M059J (cell line): ENCODE measurements at places on chromosomes 1 and 21. TPM values are rescaled to one million over a fixed set of nuclear protein-coding genes. Genes with fewer than 3 reads are reported as not detected.
A peak's percentile ranks its signal among the peaks of the same experiment; 100 is the strongest.

- DNase-seq = peak; percentile 68
Measured at GRCh38 chr1:178055779-178056471, 38.0 kb upstream of the RASAL2 start.

DNA sequence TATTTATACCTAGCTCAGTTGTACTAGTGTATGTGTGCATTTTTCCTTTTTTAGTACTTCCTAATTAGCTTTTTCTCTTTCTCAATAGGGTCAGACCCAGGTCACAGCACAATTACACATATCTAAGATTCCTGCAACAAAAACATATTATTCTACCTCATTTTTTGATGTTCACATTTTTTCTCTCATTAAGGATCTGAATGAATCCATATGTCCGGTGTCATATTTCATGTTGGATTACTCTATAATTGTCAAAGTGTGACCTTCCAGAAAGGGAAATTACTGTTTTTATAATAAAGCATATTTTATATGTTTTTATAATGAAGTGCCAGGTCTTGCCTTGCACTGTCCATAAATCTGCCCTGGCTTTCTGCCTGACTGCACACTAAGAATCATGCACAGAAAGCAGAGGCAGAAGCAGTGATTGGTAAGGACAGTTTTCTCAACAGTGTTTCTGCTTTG is 143.7 kb downstream of the KCNT2 start:
- peak; percentile 70 for DNase-seq

The LHX8 gene
- 1.5 and 1.6 TPM in 2 replicates for total RNA-seq

DNA sequence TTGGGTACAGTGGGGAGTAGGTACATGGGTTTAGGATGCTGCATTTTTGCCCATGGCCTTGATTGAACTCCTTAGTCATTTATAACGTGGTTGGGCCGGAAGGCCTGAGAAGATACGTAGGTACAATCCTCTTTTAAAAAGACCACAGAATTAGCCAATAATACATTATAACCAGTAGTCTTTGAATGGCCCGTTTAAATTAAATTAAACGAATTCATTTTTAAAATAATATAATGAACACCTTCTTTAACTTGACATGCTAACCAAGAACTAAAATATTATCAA is 20.1 kb upstream of the ADAR start:
- no peak for DNase-seq

- DNase-seq = no peak
Measured at GRCh38 chr1:210776712-210777111, 357.2 kb downstream of the KCNH1 start.

The GNG4 gene
- 0.32 and 0.52 TPM in 2 replicates for total RNA-seq

The TDRD5 gene
- not detected in 2 replicates for total RNA-seq

- DNase-seq = no peak
Measured at GRCh38 chr1:179313004-179313403, 19.4 kb downstream of the SOAT1 start.

DNA sequence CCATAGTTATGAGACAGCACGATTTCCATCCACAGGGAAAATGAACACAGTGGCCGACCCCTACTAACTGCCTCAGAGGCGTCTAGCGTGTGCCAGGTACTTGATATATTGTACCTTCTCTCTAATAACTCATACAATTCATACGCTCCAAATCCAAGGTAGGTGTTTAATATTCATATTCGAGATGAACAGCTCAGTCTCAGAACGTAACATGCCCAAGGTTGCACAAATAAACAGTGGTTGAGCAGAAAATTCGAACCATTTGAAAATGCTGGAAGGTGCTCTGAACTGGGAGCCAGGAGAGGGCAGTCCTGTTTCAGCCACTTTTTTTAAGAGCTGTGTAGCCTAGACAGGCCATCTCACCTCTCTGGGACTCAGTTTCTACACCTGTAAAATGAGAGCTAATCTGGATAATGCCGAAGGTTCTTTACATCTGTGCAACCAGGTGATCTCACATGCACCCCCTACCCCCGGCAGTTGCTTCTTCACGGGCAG is 7.9 kb downstream of the SLC45A3 start:
- DNase-seq = no peak

DNA sequence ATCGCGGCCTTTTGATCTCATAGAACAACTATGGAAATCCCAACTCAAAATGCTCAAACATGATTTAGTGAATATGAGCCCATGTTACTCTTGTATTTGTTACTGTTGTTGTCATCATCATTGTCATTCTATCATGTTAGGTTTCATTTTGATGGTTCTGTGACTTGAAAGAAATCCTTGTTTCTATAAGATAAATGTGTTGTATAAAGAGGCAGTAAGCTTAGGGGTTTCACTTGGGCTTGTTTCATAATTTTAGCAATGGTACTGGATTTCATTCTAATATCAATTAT is 15.3 kb upstream of the GBP5 start:
- no peak for DNase-seq

The CR1L gene
- 3.6 TPM in 1 of 2 replicates, not detected in the other for total RNA-seq

The CLCA4 gene
- total RNA-seq = not detected in 2 replicates

DNA sequence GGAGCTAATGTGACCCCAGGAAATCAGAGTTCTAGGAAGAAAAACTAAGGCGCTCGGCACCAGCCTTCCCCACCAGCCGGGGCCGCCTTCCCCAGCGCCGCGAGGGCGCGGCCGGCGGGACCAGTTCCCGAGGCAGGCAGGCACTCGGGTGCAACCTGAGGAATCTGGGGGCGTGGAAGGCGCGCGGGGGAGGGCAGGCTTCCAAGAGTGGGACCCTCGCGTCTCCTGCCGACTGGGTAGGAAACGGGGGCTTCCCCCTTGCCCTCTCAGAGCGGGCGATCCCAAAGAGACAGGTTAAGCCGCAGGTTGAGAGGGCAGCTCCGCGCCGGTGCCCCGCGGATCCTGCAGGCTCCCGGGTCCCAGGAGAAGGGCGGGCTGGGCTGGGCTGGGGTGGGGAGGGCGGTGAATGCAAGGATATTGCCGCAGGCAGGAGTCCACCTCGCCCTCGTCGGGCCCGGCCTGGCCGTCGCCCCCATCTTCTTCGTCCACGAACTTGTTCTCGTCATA is 431 bp downstream of the ARPC5 start:
- DNase-seq = peak; percentile 44

The AMY1C gene
- total RNA-seq = not detected in 2 replicates

The HAX1 gene
- total RNA-seq = 92.3 and 123 TPM in 2 replicates

GRCh38 chr1:198986442-198986841 is 347.6 kb downstream of the PTPRC start:
- no peak for DNase-seq

The ZNF281 gene
- total RNA-seq = 17.2 and 24.3 TPM in 2 replicates

The LORICRIN gene
- not detected in 2 replicates for total RNA-seq

GRCh38 chr1:53328541-53329499 is 950 bp upstream of the LRP8 start:
- no peak for DNase-seq

- no peak for DNase-seq
Measured at GRCh38 chr1:101264697-101265096, 27.9 kb downstream of the S1PR1 start.

GRCh38 chr1:109969146-109969829 is 15.3 kb upstream of the AHCYL1 start:
- DNase-seq = peak; percentile 71

The TNNT2 gene
- total RNA-seq = not detected in 2 replicates

The MTARC2 gene
- total RNA-seq = 1.1 TPM in 1 of 2 replicates, not detected in the other

The IFI16 gene
- total RNA-seq = 75.9 and 103 TPM in 2 replicates

The IQCC gene
- 6.9 and 8.7 TPM in 2 replicates for total RNA-seq

DNA sequence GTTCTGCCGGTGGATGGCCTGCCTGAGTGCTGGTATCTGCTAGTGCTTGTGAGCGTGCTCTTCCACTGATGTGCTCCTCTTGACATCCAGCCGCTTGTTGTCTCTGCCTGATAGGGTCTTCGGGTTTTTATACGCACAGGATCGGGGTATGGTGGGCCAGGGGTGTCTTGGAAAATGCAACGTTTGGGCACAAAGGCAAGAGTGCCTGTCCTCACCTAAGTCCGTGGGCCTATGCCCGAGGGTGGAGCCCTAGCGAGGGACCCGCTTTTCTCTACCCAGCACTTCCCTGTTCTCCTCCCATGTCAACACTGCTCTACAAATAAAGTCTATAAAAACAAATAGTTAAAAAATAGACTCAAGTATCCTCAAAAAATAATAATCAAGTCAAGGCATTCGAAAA is 1007.8 kb downstream of the PLA2G4A start:
- DNase-seq = no peak

DNA sequence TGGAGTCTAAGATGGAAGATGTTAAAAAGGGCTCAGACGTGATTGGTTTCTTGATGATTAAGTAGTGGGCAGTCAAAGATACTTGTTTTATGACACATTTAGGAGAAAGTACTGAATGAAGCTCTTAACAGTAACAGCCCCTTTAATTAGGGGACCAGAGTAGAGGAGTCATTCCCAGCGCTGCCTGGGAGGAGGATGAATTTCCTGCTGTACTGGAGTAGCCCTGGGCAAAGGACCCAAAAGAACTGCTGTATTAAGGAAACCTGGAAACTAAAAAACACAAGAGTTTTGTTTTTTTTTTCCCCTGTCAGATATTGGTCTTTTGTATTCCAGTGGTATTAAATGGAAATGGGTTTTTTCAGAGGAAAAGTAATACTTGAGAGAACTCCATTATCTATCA is 126.5 kb downstream of the NFIA start:
- no peak for DNase-seq

The TRAF3IP3 gene
- total RNA-seq = not detected in 2 replicates

- no peak for DNase-seq
Measured at GRCh38 chr1:20726932-20727745, 5.4 kb downstream of the SH2D5 start.

DNA sequence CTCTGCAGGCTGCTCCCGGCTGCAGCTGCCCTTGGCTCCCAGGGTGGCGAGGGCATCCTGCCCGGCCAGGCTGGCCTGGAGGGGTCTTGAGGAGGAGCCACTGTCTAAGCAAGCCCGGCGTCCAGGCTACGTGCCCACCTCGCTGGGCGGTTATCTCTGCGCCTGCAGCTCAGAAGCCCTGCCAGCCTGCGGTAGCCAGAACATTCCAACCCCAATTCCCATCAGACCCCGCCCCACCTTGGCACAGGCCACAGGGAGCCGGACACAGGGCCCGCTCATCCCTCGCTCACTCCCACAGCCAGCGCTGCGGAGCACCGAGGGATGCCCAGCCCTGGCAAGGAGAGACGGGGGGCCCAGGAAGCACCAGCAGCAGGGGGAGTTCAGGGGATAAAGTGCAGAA is 53.9 kb downstream of the MEGF6 start:
- no peak for DNase-seq

- DNase-seq = no peak
Measured at GRCh38 chr1:83807821-83808220, 191.1 kb downstream of the TTLL7 start.
